ENCODE measurements at places on chromosomes 4 and X.

- DNase-seq = no peak
Measured at GRCh38 chrX:12489341-12489740, 301.9 kb upstream of the PRPS2 start.

DNA sequence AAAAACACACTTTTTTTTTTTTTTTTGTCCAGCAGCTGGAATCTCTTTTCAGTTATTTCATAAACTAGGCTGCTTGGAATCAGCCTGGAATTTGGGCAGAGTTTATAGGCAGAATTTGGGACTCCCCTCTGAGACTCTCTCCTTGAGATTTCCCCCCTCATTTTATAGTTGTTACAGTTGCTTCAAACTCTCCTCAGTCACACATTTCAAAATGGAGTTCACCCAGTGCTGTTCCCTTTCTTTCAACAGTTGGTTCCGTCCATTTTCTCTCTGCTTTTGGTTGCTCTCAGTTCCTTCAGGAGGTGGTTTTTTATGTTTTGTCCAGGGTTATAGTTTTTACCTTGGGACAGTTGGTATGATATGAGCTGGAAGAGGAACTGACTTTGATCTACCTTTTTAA is 27.5 kb downstream of the NSD2 start:
- DNase-seq = no peak

- DNase-seq = no peak
Measured at GRCh38 chrX:13786048-13786447, 30.8 kb downstream of the GPM6B start.

DNA sequence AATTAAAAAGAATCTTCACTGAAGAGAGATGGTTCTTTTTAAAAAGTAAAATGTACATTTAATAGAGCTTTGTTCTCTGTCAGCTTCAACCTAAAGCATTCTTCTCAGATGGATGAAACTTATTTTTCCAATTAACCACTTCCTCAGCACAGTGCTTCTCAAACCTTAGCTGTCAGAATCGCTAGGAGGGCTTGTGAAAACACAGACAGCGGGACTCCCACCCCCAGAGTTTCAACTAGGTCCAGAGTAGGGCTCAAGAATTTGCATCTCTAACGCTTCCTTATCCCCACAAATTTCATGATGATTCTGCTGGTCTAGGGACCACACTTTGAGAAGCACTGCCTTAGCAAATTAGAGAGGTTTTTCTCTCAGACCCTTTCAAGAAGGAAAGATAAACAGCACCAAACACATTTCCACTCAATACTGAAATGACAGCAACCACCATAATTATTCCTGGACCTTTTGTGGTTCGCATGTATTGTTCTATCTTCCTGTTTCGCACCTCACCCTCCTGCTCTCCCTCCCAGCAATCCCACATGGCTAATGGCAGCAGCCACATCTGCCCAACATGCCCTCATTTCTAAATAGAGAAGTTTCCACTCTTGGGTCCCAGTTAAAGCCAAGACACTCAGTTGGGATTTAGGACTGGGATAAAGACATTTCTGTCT is 73.2 kb downstream of the ZNF827 start:
- no peak for DNase-seq

DNA sequence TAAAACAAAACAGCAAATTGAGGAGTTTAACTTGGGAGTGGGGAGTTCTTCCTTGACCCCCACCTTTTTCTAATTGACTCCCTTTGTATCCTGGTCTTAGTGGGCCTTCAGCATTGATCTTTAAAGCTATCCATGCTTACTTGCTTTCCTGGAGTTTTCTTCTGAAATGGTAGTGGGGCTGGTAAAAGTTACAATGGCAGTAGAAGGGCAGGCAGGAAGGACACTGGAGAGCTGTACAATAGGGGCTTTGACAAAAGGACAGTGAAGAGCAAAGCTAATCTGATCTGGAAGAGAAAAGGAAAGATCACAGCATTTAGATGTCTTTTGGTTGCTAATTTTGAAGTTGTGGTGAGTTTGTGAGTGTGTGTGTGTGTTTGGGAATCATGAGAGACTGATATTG is 111.5 kb downstream of the MID1 start:
- no peak for DNase-seq

DNA sequence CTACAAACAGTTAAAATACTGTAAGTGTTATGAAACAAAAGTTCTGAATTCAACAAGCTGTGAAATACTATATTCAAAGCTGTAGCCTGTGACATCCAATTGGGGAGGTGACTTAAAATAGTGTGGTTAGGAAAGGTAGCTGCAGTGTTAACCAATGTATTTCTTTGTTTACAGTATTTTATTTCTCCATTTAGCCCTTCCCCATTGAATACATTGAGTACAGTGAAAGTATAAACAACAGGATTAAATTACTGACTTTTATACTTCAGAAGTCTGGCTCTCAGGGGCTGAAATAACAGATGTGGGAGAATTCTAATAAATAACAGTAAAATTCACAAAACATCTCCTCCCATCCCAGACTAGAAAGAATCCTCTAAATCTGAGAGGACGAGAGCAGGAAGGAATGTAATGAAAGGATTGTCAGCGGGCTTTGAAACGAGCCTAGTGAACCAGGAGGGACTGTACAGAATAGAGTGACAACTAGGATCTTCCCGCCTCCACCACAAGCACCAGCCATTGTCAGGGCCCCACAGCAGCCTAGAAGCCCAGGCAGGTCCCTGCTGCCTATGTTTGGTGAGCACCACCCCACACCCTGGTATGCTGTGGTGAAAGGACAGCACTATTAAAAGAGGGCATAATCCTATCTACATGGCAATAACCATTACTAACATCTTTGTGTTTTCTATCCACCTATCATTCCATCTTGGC is 73.7 kb downstream of the SPCS3 start:
- DNase-seq = no peak

DNA sequence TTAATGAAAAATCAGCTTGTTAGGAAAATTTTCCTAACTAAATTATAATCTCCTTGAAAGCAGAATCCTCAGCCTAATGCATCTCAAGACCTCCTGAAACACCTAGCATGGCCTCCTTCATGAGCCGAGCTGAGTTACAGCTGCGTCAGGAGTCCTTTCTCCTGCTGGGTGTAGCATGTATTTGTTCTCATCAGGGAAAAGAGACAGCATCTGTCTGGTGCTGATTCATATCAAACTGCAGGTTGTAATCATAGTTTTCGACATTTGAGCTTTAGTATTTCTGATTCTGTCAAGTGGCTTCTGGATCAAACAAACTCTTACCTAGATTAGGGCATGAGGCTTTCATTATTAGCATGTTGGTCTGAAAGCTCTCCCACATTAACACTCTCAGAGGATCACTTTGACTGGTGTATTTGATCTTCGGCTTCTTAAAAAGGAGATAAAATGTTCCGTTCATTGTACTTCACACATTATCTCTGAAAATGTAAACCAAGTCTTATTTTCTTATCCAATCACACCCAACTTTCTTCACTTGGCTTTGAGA is 140.1 kb upstream of the FRG1 start:
- no peak for DNase-seq

- no peak for DNase-seq
Measured at GRCh38 chr4:152618971-152619370, 60.8 kb downstream of the TMEM154 start.

DNA sequence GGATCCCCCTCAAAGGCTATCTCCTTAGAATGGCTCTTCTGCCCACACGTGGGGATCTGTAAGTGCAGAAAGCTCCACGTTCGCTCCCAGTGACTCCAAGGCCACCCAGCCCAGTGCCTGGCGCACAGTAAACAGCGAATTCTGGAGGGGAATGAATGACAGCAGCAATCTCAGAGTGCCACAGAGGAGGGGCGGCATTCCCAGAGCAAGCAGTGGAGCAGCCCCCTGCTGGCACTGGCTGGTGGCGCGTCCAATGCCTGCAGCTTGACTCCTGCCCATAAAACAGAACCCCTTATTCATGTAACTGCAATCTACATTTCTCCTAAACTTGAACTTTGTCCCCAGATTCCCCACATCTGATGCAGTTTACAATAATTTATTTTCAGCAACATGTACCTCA is 6.9 kb upstream of the HELT start:
- DNase-seq = no peak

GRCh38 chr4:69708211-69708610 is 52.2 kb downstream of the SULT1B1 start:
- DNase-seq = no peak

GRCh38 chr4:163833669-163834068 is 339.2 kb downstream of the TMA16 start:
- no peak for DNase-seq

- no peak for DNase-seq
Measured at GRCh38 chrX:72306085-72306801, 529 bp upstream of the CITED1 start.

- DNase-seq = no peak
Measured at GRCh38 chrX:37378404-37378803, 29.2 kb downstream of the PRRG1 start.

DNA sequence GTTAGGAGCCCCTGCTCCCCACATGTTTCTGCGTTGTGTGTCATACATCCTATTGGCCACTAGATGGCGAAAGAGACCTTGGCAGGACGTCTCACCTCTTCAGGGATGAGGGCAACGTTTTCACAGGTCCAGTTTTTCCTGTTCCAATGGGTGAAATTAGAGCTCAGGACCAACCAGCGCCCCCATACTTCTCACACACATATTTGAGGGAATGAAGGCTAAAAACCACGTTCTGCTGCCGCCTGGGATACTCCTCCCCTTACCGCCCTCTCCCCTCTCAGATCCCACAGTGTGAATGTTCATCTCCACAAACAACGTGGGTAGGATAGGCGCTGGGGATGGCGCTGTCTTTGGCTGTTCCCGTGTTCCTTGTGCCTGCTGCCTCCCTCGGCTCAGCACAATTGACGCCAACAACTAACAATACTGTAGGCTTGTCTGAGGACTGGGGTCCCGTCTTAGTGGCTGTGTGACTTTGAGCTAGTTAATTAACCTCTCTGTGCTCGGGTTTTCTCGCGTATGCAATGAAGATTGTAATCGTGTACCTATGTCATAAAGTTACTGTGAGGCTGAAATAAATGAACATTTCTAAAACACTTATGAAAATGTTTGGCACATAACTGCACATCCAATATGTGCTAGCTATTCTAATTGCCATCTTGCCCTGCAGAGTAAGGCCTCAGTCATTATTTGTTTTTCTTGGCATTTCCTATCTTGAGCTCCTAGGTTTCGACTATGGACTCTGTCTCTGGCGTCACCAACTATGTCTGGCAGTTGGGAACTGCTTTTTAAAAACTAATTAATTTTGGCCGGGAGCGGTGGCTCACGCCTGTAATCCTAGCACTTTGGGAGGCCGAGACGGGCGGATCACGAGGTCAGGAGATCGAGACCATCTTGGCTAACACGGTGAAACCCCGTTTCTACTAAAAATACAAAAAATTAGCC is 181.3 kb upstream of the STK26 start:
- no peak for DNase-seq

DNA sequence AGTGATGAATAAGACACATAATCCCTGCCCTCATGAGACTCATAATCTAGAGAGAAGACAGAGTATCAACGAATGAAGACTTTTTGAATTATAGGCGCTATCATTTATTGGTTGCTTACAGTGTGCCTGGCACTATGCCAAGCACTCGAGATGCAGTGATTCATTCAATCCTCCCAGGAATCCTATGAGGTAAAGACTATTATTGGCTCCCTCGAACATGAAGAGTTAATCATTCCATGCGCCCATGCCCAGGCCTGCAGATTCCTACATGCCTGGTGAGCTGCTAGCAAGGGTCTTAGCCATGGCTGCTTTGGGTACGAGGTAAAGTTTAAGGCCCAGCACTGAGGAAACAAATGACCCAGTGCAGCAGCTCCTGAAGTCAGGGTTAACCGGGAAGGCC is 47.0 kb downstream of the TEX13B start:
- DNase-seq = no peak

- DNase-seq = no peak
Measured at GRCh38 chrX:45009371-45010000, 136.5 kb downstream of the KDM6A start.

DNA sequence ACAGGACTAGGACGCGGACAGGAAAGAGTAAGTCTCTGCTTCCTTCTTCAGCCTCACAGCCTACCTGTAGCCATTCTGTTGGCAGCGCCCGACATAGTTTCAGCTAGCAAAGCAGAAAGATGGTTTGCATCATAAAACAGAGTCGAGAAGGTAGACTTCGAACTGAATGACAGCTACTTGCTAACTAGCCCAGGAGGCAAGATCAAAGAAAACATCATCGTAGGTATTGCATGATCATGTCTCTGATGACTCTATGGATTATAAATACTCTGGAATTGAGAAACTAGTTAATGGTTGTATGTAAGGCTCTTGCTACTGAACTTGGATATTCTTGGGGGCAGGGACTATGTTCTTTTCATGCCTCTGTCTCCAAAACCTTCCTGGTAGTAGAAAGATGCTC is 333.1 kb upstream of the KLF3 start:
- DNase-seq = no peak

DNA sequence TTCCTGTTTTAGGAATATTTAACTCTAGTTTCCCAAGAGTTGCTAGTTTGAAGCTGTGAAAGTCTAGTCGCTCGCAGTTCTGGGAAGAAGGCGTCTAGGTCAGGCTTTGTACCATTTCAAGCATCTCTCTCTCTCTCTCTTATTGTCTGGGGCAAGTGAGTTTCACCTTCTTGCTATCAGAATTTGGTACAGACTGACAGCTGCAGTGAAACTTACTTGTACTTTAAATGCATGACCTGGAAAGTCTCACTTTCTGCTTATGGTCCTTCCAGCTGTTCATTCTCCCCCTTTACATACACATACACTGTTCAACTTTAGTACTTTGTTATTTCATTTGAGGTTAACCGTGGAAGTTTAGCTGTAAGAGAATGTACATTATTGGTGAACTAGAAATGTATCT is 4.4 kb downstream of the FRMPD4 start:
- no peak for DNase-seq

DNA sequence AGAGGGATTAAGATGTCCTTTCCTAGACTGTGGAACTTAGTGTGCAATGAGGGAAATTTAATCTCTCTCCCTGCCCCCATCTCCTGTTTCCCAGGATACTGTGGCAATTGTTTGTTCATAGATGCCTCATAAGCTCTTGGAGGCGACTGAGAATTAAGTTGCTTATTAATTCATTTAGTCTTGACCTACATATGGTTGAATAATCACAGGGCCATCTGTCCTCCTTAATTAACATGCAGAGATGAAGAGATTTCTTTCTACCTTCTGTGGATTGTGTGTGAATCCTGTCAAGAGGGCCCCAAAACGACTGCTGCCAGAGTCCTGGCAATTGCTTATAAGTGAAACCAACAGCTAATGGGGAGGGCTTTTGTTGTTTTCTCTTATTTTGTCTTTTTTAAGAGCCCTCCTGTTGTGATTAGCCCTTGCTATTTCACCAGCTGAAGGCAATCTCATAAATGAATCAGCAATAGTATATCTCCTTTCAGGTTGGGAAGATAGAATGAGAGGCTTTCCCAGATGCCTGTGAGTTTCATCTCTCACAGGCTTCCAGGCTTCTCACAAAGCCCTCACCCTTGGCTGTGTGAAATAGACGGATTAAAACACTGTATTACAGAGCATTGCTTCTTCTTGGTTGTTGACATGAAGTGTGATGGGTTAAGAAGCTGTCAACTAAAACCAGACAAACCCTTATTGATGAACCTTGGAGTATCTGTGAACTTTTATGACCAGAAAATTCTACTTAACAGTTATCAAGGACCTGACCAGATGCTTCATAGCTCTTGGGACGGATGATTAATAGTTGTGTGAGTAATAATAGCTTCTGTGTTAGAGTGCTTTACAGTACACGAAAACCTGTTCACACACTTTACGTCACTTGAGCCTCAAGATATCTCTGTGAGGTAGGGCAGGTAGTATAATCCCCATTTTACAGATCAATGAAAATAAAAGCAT is 58.5 kb downstream of the PGRMC2 start:
- DNase-seq = no peak

GRCh38 chr4:125200556-125200955 is 114.2 kb upstream of the FAT4 start:
- no peak for DNase-seq

Measured in sciatic nerve (tissue), 2 donors.